ENCODE measurements at places on chromosomes 7 and 10.

- no peak for DNase-seq
Measured at GRCh38 chr7:15396210-15397158, 165.3 kb downstream of the AGMO start.

- DNase-seq, result no peak
Measured at GRCh38 chr7:14858866-14859265, 43.7 kb downstream of the DGKB start.

- DNase-seq, result peak; percentile 26
Measured at GRCh38 chr7:131223151-131223550, 104.5 kb upstream of the MKLN1 start.

DNA sequence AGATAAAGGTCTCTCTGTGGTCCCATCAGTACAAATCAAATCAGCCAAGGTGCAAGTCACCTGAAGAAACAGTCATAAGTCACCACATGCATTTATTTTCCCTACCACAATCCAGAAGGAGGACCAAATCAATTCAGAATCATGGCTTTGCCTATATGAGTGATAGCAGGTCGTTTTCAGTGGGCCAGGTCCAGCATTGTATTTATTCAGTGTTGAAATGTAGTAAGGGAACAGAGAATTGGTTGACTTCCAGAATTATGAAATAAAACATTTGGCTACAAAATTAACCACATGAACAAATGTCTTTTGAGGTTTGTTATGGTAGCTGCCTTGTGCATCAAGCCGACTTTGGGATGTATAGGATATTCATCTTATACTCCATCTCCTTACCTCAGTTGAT is 88.4 kb downstream of the POLR1F start:
- no peak for DNase-seq

- no peak for DNase-seq
Measured at GRCh38 chr7:115477193-115477651, 553.3 kb downstream of the TFEC start.

DNA sequence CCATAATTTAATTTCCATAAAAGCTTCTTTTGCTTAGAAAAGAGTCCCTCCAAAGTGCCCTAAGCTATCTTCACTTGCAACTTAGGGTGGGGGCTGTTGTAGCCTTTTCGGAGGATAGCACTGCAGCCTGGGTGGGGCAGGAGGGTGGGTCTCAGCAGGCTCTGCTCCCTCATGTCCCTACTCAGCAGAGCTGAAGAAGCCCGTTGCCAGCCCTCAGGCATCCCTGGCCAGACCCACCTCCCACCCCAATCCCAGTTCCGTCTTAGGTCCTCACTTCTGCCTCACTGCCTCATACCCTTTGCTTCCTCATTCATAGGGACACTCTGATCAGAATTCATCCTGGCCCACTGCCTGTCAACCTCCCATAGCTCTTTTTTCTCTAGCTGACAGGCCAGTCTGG is 99.8 kb upstream of the ZMIZ1 start:
- DNase-seq, result no peak

DNA sequence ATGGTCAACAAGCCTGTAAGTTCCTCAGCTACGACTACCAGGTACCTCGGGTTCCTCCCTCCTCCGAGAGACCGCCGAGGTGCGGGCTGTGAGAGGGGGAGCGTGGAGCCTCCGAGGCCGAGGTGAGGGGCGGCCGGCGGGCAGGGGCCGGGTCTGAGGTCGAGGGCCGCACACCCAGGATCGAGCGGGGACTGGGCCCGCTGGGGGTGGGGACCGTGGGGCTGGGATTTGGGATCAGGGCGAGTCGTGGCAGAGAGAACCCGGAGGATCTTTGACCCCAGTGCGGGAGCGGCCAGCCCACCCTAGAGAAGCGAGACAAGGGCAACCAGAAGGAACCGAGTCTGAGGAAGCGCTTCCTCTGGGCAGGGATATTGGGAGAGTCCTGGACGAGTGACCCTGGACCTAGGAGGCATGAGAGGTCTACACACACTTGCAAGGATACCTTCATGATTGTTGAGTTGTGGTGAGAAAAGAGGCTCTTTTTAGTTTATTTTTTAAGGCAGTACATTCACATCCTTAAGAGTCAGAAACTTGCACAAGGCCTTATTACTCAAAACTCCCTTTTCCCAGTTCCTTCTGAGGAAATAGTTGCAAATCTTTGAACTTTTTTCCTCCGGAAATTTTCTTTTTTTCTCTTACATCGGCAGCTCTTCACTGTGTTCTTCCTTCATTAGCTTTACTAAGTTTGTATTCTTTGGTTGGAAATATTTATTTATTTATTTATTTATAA is 395 bp downstream of the ZNF487 start:
- DNase-seq, result no peak

DNA sequence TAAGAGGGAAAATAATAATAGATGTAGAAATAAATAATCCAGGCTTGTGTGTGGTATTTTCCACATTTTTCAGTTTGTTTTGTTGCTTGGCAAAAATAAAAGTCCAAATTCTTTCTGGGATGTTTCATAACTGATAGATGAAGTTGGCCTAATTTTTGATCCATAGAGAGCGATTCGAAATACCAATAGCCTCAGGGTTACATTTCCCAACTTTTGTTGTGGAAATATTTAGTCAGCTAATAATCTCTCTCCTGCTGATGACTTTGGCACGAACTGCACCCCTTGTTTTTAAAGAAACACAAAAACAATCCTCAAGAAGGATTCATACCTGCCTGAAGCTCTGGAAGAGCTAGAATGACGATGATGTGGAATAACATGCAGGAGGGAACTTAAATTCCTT is 483.2 kb downstream of the ADRA2A start:
- DNase-seq, result no peak

GRCh38 chr7:134636008-134636449 is 10.6 kb upstream of the BPGM start:
- no peak for DNase-seq

DNA sequence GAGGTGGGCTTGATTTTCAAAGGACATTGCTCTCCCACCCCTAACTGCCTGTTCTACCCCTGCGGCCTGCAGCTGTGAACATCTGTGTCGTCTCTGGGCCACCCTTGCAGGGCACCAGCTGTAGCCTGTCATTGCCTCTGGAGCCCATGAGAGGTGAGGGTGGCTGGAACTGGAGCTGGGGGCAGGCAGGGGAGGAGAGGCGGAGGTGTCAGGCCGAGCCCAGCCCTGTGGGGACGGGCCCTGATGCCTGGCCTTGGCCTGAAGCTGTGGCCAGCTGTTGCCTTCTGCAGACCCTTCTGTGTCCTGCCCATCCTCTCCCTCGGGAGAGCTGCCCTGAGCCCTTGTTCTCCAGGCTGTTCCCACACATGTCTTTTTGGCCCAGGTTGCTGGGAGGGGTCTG is 44.5 kb downstream of the PALD1 start:
- DNase-seq, result no peak

DNA sequence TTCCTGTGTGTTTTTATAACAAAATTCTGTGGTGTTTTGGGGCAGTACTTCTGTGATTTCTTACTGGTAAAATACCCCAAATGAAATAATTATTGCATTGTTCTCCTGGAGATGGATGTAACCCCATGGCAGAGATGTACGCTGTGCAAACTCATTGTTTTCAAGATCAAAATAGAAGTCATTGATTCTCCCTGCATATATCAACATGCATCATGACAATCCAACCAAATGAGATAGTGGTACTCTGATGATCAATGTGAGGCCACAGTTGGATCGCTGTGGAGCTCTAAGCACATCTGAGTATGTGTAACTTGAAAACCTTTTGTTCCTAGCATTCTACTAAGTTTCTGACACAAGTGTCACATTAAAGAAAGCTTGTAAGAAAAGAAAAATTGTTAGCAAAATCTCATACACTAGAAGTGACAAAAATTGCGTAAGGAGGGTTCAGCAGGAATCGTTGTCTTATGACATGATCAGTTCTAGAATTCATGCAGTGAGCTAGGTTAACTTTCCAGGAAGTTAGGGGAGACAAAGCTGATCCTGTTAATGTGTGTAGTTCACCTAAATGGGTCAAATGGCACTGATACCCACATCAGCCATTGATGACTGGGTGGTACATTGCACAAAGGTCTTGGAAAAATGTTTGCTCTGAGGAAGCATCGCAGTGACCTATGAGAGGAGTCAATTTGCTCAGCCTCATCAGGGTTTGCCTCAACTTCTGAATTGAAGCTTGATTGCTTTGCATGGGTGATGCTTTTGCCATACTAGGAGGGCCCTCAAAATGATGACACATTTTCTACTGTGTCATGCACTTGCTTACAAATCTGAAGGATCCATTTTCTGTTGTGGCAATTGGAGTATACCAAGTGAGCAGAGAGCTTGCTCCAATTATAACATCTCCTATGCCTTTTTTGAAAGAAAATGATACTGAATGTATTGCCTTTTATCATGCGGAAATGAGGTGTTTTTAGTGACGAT is 145.1 kb downstream of the PLXDC2 start:
- no peak for DNase-seq

- no peak for DNase-seq
Measured at GRCh38 chr10:12594448-12594944, 245.1 kb downstream of the CAMK1D start.
